AG09309 (cell line): ENCODE measurements at places on chromosomes 13 and 19.
A peak's percentile ranks its signal among the peaks of the same experiment; 100 is the strongest.

- no peak for DNase-seq
Observed at GRCh38 chr13:31073859-31074718, 87.6 kb downstream of the HSPH1 start.

DNA sequence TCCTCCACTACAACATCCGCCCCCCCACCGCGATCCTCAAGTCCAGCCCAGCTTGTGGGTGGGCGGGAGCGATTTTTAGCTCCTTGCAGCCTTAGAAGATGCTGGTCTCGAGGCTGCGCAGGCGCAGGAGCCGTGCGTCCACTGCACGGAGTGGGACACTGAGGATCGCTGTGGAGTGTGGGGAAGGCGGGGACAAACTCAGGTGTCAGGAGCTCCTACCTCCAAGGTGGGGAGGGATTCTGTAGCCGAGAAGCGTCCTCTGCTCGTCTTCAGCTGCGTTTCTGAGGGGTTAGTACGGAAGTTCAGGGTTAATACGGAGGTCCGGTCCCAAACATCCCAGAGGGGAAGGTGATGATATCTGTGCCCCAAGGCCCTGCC, at the start of gene RTBDN:
Gene RTBDN (minus strand): TSS at position 14 of the 378 bp plus-strand sequence. CDS start 4,600 bp downstream, outside the sequence.
- no peak for DNase-seq

DNA sequence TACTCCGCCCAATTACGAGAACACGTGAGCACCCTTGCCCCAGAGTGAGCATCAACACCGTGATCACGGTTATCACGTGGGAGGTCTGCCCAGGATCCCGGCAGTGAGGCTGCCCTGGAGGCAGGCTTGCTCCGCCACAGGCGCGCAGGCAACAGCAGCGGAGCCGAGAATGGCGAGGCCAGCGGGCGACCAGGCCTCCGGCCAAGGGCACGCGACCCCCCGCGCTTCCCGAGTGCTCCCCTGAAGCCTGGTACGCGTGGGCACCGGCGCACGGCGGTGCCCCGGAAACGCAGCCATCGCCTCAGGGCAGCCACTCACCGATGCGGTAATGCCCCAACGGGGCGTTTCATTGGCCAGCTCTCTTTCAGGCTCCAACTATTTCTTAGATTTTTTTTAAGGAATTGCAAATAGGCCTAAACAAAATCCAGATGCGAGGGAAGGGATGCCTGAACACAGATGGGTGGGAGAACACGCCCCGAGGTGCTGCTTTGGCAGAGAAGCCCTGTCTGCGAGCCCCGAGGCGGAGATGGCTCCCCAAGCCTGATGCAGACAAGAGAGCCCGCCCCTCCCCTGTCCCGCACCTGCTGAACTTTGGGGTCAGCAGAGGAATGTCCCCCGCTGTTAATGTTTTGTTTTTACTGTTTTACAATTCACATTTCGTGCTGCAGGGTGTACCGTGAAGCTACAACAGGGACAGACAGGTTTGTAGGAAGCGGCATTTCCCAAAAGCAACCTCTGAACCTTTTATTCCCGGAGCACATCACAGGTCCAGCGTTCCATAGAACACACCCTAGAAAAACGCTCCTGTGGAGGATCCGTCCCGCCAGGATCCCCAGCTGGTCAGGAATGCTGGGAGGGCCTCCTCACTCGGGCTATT, 132.7 kb downstream of the ZDHHC20 start:
- peak; percentile 29 for DNase-seq

- no peak for DNase-seq
Observed at GRCh38 chr13:97537110-97537509, 103.1 kb downstream of the RAP2A start.

DNA sequence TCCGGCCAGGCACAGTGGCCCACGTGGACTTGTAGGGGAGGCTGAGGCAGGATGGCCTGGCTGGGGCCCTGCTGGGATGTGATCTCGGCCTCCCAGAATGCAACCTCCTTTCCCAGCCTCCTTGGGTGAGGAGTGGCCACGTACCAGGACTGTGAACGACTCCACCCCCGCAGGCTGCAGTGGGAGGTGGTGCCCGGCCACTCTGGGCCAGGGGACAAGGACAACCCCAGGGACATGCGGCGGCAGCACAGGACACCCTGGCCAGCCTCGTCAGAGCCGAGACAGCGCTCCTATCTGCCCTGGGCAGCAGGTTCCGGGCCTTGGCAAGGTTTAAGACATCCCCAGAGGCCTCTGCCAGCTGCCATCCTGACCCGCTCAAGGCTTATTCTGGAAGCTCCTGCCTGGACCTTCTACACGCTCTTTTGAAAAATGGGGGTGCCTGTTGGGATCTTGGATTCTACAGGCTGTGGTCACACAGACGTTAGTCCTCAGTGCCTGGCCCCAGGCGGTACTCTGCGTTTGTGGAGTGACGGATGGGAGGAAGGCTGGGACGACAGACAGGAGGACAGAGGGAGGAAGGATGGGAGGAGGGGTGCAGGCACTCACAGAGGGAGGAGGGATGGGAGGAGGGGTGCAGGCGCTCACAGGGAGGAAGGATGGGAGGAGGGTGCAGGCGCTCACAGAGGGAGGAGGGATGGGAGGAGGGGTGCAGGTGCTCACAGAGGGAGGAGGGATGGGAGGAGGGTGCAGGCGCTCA, 19.9 kb upstream of the CACTIN start:
- DNase-seq = no peak

DNA sequence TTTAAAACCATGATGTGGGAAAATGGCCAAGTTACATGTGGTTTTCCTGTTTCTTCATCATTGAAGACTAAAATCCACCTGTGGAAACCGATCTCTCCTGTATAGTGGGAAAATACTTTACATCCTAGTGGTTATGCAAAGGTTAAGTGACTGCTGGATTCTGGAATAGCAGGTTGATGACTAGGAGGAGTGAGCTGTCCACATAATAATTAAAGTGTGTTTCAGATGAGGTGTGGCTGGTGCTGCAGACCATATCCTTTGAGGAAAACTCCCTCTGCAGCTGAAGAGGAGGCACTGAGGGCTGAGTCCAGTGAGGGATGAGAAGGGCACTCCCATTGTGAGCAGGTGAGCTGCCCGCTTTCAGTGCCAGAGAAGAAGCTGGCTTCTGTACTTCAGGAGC, 43.2 kb downstream of the DCLK1 start:
- DNase-seq = no peak

DNA sequence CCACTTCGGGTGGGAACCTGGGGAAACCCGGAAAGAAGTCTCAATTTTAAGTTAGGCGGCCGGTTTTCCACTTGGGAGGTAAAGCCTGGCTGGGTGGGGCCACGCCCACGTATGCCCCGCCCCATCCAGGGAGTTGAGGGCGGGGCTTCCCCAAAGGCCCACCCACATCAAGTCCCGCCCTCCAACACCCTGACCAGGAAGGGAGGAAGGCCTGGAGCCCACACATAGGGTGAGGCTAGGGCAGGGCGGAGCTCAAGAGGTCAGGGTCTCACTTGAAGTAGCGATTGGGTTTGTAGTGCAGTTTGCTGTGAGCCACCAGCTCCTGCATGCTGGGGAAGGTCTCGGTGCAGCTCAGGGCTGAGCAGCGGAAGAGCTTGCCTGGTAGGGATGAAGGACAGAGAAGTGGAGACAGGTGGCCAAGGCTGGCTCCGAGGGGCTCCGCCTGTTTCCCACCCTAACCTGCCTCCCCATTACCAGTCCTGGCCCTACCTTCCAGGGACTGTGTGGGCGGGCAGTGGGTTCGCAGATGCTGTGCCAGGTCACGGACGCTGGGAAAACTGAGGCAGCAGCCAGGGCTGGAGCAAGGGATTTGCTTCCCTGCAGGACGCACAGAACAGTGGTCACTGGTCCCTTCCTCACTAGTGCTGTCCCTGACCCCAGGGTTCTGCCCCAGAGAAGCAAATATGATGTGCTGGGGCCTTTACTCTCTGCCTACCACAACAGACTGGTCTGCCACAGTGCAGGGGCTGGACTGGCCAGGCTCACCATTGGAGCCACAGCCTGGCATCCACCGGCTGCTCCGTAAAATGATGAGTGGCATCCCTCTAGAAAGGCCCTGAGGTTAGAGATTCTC, 1.6 kb downstream of the ZNF414 start:
- no peak for DNase-seq

DNA sequence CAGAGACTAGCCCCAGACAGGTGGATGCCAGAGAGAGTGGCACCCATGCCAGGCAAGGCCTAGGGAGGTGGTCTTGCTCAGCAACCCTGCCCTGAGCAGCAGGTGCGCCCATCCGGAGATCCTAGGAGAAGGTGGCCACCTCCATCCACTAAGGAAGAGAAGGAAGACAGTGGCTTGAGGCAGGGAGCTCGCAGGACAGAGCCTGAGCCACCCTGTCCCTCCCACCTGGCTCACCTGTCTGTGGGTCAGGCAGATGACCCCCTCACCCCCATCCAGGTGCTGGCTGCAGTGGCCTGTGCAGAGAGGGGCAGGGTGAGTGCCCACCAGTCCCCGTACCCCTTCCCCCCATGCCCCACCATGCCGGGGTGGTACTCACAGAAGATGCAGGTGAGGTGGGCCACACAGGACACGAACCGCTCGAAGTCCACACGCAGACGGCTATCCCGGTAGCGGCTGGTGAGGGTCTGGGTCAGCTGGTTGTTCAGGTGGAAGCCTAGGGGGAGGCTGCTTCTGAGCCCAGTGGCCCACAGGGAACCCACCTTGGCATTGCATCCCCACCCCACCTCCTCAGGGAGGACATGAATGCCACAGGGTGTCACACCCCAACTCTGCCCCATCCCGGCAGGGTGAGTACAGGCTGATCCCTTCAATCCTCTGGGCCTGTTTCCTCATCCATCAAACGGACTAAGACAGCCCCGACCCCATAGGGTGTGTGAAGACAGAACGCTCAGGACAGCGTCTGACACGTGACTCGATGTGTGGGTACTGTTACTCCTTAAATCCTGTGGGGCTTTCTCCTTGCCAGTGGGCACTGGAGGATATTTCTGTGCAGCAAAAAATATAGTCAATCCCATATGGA, 13.3 kb downstream of the CAPN12 start:
- DNase-seq = no peak
